ENCODE measurements at places on chromosomes 11 and 22.

DNA sequence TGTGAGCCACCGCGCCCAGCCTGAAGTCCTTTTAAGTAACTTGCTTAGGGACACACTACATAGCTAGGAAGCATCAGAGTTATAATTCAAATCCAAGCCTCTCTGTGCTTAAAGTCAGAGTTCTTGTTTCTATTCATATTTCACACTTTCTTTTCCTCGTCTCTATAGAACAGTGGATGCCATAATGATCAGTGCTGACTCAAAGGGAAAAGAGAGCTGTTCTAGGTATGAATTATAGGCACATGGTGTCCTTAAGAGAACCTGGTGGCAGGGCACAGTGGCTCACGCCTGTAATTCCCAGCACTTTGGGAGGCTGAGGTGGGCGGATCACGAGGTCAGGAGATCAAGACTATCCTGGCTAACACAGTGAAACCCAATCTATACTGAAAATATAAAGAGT lies 400.2 kb upstream of the DDI1 start:
- DNase-seq: no peak

- DNase-seq: no peak
Observed at GRCh38 chr22:48079505-48080290, 1317.2 kb downstream of the TBC1D22A start.

DNA sequence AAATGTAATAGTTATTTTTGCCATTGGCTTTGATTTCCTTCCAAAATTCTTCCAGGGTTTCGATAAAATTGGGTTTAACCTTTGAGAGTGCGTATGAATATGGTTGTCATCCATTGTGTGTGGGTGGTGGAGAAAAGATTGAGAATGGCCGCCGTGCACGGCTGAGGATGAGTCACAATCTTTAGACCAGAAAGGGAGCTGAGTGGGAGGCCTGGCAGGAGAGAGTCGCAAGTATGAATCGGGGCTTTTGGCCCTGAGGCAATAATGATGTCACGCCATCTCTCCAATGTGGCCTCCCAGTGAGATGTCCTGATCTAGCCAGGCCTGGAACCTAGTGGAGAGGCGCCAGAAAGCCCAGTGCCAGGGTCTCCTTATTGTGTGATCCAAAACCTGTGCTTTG lies 33.1 kb upstream of the SMPD1 start:
- DNase-seq: no peak

GRCh38 chr11:119218141-119218878 lies 12.2 kb downstream of the CBL start:
- no peak for DNase-seq

GRCh38 chr11:119635776-119636175 lies 93.2 kb downstream of the NECTIN1 start:
- DNase-seq: no peak

DNA sequence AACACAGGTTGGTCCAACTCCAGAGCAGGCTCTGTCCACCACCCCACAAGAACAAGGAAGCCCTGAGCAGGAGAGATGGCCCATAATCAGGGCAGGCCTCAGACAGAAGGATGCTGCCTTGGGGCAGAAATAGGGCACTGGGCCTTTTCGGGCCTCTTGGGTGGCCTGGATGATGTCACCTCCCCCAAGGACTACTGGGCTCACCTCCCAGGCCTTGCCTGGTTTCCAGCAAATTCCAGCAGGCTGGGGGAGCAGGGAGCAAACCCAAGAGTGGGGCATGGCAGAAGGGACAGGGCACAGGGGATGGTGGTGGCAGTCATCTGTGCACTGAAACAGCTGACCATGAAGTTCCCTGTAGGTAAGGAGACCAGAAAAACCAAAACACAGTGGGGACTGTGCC lies 5.3 kb upstream of the NAA40 start:
- DNase-seq: no peak

DNA sequence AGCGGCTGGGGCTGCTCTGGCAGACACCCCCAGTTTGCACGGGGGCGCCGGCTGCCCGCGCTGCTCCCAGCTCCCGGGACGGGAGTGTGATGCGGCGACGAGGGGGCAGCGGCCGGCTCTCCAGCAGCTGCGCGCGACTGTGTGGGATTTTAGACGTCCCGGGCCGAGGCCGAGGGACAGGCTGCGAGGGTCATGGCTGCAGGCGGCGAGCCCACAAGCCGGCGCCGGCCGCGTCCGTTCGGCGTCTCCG lies 159 bp downstream of the FZD4 start:
- no peak for DNase-seq

- no peak for DNase-seq
Observed at GRCh38 chr22:42342426-42343120, 72.1 kb upstream of the TCF20 start.

- DNase-seq: peak; percentile 51
Observed at GRCh38 chr22:24325105-24325757, 54.6 kb downstream of the SPECC1L start.

GRCh38 chr22:44031158-44031952 lies 7.3 kb downstream of the PARVB start:
- DNase-seq: peak; percentile 26

GRCh38 chr22:17314487-17314886 lies 54.8 kb upstream of the CECR2 start:
- DNase-seq: no peak

- DNase-seq: no peak
Observed at GRCh38 chr11:17853280-17853679, 118.7 kb downstream of the KCNC1 start.

DNA sequence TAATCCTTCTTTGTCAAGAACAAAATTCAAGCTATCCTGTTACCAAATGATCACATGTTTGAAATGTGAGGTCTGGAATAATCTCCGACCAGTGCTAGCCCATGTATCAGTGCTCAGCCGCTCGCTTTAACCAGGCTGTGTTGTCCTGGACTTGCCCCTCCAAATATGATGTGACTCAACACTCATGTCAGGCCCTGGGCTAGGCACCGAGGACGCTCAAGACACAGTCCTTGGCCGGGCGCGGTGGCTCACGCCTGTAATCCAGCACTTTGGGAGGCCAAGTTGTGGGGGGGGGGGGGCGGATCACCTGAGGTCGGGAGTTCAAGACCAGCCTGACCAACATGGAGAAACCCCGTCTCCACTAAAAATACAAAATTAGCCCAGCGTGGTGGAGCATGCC lies 54.1 kb upstream of the WNT7B start:
- DNase-seq: no peak
